ENCODE measurements at places on chromosomes 3 and 15. TPM values are rescaled to one million over a fixed set of nuclear protein-coding genes. Genes with fewer than 3 reads are reported as not detected.

SLC15A2 gene
- total RNA-seq, result 2.0 TPM

AADAC gene
- total RNA-seq, result 0.42 TPM

MEGF11 gene
- total RNA-seq, result not detected

TJP1 gene
- 91.3 TPM for total RNA-seq

- no peak for DNase-seq
Observed at GRCh38 chr3:31077021-31077601, 182.7 kb upstream of the GADL1 start.

- DNase-seq, result no peak
Observed at GRCh38 chr15:73141216-73141900, 89.1 kb downstream of the NEO1 start.

- no peak for DNase-seq
Observed at GRCh38 chr3:115710799-115711198, 87.5 kb downstream of the GAP43 start.

DNA sequence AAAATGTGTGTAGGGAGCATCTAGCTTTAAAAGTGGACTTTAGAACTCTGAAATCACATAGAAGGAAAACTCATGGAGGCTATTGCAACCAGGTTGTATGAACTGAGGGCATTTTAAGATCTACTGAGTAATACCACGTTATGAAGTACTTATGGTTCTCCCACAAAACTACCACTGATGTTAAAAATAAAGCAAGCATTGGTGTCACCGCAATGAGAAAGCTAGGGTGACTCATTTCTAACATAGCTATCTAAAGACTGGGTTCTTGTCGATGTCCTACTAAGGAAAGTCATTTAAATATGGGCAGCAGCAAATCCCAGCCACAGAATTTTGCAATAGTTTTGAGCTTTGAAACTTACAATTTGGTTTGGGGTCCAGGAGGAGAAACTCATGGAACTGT, 584.8 kb downstream of the DIPK2A start:
- DNase-seq, result no peak
